ENCODE measurements at places on chromosomes 1 and 21. TPM values are rescaled to one million over a fixed set of nuclear protein-coding genes. Genes with fewer than 3 reads are reported as not detected.
A peak's percentile ranks its signal among the peaks of the same experiment; 100 is the strongest.

GRCh38 chr1:247452447-247453039, 5.4 kb downstream of the OR2B11 start:
- no peak for DNase-seq

DNA sequence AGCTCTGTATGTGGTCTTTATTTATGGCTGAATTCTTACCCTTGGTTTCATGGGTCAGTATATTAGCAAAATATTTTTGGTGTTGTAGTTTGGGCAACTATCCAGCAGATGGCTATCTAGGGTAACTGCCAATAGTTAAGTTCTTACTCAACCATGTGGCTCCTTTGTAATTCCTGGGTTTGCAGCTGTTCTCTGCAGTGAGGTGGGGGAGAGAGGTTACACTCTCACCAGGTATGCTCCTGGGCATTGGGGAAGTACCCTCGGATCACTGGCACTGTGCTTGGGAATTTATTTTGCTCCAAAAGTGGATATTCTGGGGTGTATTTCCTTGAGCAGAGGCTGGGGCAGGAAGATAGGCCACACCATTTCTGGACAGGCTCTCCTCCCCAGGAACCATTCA, 436.7 kb upstream of the TMPRSS15 start:
- DNase-seq: no peak

DNA sequence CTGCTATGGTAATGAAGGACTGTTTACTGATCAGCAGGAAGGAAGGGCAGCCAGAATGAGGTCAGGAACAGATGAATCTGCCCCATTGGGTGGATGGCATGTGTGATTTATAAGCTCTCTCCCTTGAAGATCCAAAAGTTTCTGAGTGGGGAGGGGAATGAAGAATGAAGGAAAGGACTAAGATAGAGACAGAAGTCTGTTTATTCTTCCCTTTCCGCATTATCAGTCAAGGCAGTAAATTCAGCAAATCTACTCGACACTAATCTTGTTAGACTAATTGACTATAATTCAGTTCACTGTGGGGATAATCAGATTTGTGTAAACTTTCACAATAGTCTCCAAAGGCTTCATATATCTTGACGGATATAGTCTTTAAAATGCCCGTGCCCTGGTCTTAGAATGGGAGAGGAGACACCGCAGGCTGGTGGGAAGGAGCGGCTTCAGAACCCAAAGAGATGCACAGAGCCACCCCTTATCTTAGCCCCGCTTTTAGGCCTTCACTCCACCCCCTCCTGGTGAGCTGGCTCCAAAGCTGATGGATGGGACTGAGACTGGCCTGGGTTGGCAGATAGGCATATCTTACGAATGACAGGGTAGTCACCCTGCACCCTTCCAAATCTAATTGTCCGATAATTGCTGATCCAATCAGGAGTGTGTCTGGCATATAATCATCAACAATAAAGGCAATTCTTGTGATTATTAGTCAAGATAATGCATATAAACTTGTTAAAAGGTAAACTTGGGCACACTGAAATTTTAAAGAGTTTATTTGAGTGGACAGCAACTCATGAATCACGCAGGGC, 76.0 kb upstream of the PPM1J start:
- no peak for DNase-seq

Gene C1orf52
- 15.3 TPM for polyA plus RNA-seq

DNA sequence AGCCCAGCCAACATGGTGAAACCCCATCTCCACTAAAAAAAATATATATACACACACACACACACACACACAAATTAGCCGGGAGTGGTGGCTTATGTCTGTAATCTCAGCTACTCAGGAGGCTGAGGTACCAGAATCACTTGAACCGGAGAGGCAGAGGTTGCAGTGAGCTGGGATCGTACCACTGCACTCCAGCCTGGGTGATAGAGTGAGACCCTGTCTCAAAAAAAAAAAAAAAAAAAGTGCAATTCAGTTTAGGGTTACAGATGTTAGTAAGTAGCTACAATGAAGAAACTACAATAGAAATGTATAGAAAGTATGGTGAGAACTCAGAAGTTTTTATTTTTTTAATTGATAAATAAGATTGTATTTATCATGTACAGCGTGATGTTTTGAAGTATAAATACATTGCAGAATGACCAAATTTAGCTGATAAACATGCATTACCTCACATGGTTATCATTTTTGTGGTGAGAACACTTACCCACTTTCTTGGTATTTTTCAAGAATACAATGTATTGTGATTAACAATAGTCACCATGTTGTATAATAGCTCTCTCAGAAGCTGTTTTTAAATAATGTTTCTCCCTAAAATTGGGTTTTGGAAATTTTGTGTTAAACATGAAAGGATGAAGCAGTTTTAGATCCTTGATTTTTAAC, 17.9 kb downstream of the KDM1A start:
- DNase-seq: no peak

DNA sequence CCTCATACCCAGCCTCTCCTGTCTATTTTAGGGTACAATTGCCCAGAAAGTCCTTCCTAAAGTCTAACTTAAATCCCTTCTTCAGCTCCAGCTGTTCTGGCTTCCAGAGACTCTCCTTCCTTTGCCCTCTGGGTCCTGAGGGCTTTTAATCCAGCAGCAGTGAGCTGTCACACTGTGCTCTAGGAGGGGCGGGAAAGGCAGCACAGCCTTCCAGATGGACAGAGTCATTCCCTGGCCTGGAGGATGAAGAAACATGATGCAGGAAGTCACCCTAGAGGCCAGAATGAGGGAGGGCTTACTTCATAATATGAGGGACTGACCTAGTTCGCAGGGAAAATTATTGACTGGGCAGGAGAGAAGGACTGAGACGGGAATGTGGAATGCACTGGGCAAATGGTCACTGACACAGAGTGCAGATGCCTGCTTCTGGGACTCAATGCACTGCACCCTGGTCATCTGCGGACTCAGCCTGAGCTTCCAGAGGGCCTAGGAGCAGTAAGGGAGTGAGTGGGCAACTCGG, 1.3 kb downstream of the SH2D2A start:
- no peak for DNase-seq

Gene PTGS2
- not detected for polyA plus RNA-seq

Gene GALNT2
- 10.7 TPM for polyA plus RNA-seq

DNA sequence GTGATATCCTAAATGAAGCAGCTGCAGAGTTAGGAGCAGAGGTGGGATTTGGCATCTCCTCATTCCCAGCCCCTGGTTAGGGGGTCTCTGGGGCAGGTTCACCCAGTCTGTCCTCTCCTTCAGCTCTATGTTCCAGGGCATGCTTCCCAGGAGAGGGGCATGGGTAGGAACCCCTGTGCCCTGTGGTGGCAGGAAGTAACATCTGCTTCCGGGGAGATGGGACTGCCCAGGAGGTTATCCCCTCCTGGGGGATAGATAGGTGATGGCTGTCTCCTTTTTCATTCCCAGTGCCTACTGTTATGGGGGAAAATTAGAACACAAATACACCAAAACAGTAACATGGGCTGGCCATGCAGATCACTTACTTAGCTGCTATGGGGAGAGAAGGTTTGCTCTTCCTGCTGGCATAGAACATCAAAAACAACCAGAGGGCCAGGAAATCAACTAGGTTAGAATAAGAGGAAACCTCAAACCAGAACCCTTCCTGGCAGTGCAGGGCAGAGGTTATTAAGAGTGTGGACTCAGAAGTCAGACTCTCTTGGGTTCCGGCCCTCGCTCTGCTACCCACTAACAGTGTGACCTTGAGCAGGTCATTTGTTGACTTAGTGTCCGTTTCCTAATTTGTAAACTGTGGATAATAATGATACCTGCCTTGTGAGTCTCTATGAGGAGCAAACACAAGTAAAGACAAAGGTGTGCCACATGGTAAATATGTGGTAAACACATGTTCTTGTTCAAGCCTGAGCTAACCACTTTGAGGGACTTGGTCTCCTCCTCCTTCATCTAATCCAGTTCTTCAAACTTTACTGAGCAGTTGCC, 157.8 kb upstream of the JUN start:
- DNase-seq: peak; percentile 39

- no peak for DNase-seq
Measured at GRCh38 chr1:51472359-51472758, 46.7 kb downstream of the EPS15 start.

Measured in naive thymus-derived CD8-positive, alpha-beta T cell (primary cell).